ENCODE measurements at places on chromosomes 4 and X.

GRCh38 chrX:135420831-135421230 is 913 bp upstream of the SMIM10L2A start:
- no peak for DNase-seq

DNA sequence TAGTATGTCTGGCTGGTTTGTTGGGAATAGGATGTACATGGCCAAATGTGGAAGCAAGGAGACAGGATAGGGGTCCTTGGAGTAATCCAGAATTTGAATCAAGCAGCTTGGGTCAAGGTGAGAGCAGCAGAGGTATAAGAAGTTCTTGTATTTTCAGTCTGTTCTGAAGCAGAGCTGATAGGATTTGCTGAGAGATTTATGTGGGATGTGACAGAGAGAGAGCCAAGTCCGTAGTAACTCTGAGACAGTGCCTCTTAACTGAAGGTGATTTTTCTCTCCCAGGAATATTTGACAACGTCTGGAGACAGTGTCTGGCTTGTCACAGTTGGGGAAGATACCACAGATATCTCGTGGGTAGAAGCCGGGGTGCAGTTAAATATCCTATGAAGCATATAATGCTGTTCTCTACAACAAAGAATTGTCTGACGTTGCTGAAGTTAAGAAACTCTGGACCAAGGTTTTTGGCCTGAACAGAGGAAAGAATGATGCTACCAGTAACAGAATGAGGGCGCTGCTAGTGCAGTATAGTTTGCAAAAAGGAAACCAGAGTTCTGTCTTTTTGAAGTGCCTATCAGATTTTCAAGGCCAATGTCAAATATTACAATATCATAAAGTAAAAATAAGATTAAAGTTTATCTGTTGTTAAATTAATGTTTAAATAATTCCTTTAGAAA is 184.0 kb downstream of the ARHGAP24 start:
- DNase-seq: no peak

- peak; percentile 64 for DNase-seq
Measured at GRCh38 chr4:164779811-164780216, 25.9 kb downstream of the SMIM31 start.

DNA sequence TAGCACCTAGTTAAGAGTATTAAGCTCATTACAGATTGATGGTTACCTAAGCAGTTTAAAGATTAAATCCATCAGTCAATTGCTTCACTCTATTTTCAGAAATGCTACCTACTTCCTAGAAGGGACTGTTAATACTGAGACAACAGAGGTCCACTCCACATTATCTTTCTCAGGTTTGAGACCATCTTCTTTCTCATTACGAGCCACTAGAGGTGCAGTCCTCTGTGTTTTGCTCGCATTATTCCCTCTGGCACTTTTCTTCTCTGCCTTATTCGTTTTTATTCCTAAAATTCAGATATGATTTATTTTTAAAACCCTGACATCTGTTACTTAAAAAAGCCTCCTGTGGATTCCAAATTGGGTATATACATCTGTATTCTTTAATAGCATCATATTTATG is 459.1 kb downstream of the FSTL5 start:
- DNase-seq: no peak

GRCh38 chrX:120536061-120536460 is 24.7 kb downstream of the CUL4B start:
- DNase-seq: no peak

- DNase-seq: no peak
Measured at GRCh38 chr4:176439611-176440010, 119.8 kb downstream of the SPCS3 start.

GRCh38 chr4:163694385-163694784 is 199.9 kb downstream of the TMA16 start:
- no peak for DNase-seq

DNA sequence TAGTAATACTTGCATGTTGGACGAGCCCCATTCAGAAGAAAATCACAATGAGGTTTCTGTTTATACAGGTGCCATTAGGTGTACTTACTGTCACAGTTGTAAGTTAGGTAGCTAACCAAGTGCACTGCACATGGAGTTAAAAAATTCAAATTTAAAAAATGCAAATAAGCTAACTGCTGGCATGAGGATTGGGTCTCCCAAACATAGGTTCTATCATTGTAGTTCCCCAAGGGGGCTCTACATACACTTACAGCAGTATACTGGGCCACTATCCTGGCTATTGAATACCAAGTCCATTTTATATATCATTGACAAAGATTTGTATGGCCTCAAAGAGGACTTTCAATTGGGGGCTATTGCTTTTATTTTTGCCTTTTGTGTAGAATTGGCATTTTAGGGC is 153.4 kb downstream of the FMR1NB start:
- DNase-seq: no peak

- no peak for DNase-seq
Measured at GRCh38 chr4:157564771-157565170, 344.2 kb downstream of the GRIA2 start.

GRCh38 chr4:8592366-8593263 is at the start of gene CPZ:
TSS of gene CPZ (plus strand) at chr4:8592765. CDS start at chr4:8592834, 69 bp downstream.
- DNase-seq: peak; percentile 85

GRCh38 chr4:157689476-157689875 is 468.9 kb downstream of the GRIA2 start:
- DNase-seq: no peak

- no peak for DNase-seq
Measured at GRCh38 chr4:144176476-144176875, 36.0 kb upstream of the GYPA start.

DNA sequence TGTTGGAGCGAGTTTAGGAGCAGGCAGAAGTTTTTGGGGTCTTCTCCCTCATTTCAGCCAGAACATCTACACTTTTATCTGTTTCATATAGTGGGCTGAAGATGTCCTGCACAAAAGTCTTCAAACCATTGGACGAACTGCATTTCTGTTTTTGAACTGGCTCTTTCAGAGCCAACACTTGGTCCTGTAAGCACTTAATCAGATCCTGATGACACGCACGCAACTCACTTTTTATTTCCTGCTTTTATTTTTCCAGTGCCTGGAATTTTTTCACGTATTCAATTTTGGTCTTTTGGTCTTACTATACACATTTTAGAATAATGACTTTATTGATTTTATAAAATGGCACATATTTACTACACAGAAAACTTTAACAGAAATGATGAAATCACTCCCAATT is 40.2 kb upstream of the NKX3-2 start:
- DNase-seq: no peak

- DNase-seq: no peak
Measured at GRCh38 chr4:85681221-85681657, 206.3 kb downstream of the ARHGAP24 start.

GRCh38 chrX:38108364-38108763 is 102.0 kb downstream of the SYTL5 start:
- no peak for DNase-seq

- DNase-seq: no peak
Measured at GRCh38 chr4:120927801-120928409, 5.4 kb upstream of the PRDM5 start.

- no peak for DNase-seq
Measured at GRCh38 chr4:109990261-109991257, 77.9 kb downstream of the EGF start.

- DNase-seq: no peak
Measured at GRCh38 chr4:40948014-40948413, 198.3 kb downstream of the NSUN7 start.

DNA sequence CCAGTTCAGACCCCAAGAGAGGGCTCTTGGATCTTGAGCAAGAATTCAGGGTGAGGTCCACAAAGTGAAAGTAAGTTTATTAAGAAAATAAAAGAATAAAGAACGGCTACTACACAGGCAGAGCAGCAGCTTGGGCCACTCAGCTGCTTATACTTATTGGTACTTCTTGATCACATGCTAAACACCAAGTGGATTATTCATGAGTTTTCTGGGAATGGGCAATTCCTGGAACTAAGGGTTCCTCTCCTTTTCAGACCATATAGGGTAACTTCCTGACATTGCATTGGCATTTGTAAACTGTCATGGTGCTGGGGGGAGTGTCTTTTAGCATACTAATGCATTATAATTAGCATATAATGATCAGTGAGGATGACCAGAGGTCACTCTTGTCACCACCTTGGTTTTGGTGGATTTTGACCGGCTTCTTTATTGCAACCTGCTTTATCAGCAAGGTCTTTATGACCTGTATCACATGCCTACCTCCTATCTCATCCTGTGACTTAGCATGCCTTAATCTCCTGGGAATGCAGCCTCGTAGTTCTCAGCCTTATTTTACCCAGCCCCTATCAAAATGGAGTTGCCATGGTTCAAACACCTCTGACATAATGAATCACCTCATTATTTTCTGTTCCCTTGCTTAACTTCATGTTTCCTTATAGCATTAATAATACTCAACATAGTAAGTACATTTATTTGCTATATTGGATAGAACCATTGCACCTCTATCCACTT is 476.3 kb downstream of the DTHD1 start:
- no peak for DNase-seq

DNA sequence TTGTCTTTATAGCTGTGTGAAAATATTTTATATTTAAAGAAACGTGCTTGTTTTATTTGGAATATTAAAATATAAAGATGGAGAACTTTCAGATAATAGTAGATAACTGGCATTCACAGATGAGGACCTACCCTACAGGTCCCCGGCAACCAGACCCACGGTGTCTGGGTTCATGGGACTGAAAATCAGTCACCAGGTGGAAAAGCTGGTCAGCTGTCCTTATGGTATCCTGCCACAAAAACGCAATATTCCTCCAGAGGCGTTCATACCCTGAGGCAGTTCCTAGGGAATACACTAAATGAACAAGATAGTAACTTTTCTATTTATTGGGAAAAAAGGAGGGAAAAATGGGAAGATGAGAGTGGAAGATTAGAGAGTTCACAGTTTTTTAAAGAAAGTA is 1.2 kb downstream of the TLR6 start:
- no peak for DNase-seq

DNA sequence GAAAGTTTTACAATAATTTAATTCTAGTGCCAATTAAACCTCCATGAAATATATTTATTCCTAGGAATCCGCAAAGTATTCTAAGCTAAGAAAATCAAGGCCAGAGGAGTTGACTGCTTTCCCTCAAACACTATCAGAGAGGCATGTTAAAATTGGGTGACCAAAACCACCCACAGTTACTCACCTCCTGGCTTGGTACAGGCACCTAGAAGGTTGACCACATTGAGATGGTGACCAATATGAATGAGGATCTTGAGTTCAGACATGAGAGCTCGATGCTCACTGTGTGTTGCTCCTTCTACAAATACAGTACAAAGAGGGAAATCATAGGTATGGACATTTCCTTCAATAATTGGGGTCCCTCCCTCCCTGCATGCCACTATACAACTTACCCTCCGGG is 29.4 kb downstream of the KDR start:
- no peak for DNase-seq

GRCh38 chrX:48972220-48973164 is 848 bp upstream of the KCND1 start:
- DNase-seq: no peak

- DNase-seq: no peak
Measured at GRCh38 chrX:17298564-17298963, 76.4 kb upstream of the NHS start.

DNA sequence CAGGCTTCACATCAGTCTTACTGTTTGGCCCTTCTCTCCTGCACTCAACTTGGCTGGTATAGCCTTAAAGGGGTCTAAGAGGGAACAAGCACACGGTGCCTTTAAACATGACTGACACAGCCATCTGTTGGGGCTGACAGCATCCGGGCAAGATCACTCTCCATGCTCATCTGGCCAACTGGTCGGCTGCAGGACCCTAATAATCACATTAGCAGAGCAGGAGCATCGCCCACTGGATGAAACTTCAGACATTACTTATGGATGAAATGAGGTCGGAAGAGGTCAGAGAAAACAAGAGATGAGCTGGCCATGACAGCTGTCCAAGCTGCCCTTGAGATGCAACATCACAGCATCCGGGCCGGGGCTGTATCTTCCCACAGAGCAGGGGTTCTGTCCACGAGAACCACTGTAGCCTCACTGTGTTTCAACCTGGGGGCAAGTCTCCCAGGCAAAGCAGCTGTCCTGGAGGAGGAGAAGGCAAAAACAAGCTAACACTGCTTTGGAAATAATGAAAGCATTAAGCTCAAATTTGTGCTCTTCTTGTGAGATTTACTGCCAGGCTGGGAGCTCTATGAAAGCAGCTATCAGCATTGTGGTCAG is 94.4 kb upstream of the TTC29 start:
- no peak for DNase-seq

- DNase-seq: no peak
Measured at GRCh38 chr4:39947417-39947816, 30.3 kb downstream of the PDS5A start.

Measured in H1 (cell line).